SW480 (cell line): ENCODE measurements at places on chromosomes 12 and 14.
A peak's percentile ranks its signal among the peaks of the same experiment; 100 is the strongest.

GRCh38 chr12:106188256-106188655 is 49.5 kb upstream of the NUAK1 start:
- DNase-seq = no peak

GRCh38 chr12:122435186-122435585 is 12.7 kb upstream of the CLIP1 start:
- no peak for DNase-seq

DNA sequence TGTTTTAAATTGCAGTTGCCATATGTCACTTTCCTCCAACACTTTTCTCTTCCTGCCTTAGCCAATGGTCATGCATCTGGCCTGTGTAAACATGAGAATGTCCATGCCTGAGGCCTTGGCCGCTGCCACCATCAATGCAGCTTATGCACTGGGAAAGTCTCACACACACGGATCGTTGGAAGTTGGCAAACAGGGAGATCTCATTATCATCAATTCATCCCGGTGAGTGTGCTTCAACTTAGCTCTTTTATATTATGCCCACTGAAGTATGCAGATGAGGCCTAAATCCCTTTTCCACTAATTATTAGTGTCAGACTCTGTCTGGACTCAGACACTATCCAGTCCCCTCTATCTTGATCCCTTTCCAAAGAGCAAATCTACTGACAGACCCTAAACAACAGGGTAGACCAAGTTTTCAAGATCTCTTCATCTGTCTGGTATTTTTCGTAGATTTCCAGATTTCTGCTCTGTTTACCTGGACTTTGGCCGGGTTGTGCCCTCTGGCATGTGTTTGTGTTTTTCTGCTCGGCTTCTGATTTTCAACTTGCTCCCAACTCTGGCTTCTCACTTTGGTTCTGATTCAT is 23.2 kb downstream of the AMDHD1 start:
- no peak for DNase-seq

- DNase-seq = no peak
These were observed 20.2 kb downstream of the TNFAIP2 start for GRCh38 chr14:103143506-103143905.

DNA sequence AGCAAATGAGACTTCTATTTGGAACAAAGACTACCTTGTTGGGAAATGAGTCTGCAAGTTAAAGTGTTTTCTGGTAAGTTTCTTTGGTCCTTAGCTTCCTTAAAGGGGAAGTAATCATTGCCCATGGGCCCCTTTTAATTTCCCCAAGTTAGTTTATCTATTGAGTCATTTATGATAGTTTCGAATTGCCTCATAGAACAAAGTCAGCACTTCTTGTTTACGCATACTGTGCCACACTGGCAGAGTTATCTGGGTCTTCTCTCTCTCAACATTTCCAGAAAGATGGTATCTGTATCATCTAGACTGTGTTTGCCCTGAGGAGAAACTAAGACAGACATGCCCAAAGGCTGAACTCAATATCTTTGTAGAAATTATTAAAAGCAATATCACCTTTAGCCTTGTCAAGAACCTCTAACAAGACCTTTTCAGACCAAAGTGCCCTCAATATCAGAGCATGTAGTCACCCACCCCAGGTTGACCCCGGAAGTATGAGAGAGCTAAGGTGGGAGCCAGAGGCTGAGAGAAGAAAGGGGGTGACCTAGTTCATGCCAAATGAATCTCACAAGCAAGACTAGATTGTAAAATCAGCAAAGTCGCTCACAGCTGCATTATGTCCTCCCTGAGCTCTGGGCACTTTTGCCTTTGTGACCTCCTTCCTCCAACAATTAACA is 40.0 kb downstream of the GPR65 start:
- no peak for DNase-seq

DNA sequence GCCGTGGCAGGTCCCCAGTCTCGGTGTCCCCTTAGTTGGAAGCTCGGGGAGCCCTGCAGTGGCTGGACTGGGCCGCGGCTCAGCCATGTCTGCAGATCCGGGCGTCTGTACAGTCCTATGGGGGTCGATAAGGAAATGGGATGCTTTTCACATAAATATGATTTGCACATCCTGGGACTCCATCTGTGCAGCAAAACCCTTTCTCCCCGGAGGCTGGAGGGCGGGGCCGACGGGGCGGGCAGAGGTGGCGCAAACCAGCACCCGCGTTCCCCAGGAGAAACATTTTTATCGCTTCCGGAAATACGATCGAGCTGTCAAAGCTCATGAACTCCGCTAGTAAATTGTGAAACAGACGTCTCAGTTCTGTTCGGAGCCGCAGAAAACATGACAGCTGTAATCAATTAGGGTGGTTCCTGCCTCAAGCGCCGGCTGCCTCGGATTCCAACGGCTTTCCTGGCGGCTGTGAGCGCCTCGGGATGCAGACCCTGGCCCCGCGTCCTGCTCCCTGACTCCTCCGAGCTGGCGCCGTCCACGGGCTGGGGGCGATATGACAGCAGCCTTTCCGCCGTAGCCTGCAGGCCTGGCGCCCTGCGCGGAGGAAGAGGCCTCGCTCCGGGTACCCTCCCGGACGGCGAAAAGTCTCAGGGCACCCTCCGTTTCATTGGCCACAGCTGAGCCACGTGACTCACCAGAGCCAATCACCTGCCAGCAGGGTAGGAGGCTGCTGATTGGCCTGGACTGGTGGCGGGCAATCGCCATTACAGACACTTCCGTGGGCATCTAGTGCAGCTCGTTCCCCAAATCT is 23.0 kb downstream of the DIO3 start:
- no peak for DNase-seq

DNA sequence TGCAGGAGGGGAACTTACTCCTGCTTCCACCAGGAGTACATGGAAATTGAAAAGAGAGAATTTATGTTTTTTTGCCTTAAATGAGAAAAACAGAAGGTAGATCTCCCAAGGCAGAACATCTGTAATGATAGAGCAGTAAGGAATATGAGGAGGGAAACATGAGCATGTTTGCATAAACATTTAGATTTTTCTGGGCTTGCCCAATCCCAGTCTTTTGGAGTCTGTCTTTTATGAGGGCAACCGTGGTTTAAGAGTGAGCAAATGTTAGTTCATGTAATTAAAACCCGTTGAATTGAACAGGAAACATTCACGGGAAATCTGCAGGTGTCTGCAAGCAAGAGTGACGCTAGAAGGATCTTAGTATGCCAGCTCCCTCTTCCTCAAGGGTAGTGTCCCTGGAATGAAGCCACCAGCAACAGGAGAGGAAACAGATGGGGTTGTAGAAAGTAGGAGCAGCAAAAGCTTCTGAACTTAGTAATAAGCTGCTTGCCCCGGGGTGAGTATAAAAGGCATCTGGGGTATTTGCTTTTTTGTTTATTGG is 79.3 kb downstream of the ARF6 start:
- DNase-seq = no peak

DNA sequence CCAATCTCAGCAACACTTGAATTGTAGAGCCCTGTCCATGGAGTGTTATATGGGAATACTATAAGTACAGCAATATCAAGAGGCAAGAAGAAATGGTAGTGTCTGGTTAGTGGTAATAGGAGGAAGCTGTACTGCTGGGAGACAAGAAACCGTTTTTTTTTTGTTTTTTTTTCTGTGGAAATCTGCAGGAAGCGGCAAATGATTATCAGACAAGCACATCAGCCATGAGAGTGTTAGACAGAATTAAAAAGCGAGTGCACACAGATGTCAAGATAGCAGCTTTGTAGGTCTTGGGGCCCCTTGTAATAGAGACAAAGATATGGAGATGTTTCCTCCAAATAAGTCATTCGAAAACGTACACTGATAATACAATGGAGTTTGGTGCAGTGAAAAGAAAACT is 6.7 kb downstream of the TESPA1 start:
- DNase-seq = no peak

- DNase-seq = no peak
These were observed 56.4 kb upstream of the ATP2A2 start for GRCh38 chr12:110224379-110225304.

DNA sequence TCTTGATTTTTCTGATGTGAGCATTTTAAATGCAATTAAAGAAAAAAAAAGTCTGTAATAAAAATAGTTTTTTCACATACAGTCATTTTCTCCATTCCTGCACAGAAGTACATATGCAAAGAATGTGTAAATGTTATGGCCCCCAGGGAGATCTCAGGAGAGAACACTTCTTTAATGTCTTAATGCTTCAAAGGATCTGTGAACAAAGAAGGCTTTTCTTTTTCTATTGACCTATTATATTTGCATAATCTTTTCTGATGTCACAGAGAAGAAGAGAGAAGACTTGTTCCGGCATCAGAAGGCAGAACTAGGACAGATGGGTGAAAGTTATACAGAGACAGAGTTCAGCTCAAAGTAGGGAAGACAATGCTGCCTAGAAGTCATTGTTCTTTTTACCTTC is 413.5 kb upstream of the STXBP6 start:
- no peak for DNase-seq

- DNase-seq = no peak
These were observed 8.0 kb downstream of the IFT43 start for GRCh38 chr14:75993567-75994041.

- DNase-seq = no peak
These were observed 23.0 kb upstream of the NCOR2 start for GRCh38 chr12:124590447-124590846.

DNA sequence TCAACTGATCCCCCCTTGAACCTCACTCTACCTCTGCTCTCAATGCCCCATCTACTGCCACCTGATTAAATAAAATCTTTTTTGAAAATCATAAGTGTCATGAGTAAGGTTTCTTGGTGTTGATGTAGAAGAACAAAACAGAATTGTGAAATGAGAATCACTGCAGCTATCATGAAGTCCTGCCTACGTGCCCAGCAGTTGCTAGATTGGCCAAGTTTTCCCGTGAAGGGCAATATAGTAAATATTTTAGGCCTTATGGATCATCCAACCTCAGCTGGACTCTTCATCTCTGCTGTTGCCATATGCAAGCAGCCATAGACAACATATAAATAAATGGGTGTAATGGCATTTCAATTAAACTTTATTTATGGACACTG is 5.2 kb upstream of the OAS3 start:
- DNase-seq = no peak

DNA sequence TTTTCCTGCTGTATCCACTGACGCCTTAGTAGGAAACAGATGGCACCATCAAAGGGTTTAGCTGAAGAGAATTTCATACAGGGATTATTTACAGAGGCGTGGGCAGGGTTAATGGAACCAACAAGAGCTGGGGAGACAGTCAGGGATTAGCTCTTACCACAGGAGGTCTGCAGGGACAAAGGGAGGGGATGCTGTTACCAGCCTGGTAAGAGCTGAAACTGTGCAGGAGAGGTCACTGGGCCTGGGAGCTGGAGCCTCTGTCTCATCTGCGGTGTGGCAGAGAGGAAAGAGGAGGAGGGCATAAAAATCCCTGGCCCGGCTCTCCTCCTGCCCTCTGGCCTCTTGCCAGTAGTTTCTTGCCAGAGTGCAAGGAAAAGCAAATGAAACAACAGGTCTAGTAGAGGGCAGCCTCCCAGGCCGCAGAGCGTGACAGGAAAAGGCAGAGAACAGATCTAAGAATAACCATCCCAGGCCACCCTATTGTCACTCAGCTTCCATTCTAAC is 18.9 kb upstream of the POC1B start:
- peak; percentile 21 for DNase-seq

DNA sequence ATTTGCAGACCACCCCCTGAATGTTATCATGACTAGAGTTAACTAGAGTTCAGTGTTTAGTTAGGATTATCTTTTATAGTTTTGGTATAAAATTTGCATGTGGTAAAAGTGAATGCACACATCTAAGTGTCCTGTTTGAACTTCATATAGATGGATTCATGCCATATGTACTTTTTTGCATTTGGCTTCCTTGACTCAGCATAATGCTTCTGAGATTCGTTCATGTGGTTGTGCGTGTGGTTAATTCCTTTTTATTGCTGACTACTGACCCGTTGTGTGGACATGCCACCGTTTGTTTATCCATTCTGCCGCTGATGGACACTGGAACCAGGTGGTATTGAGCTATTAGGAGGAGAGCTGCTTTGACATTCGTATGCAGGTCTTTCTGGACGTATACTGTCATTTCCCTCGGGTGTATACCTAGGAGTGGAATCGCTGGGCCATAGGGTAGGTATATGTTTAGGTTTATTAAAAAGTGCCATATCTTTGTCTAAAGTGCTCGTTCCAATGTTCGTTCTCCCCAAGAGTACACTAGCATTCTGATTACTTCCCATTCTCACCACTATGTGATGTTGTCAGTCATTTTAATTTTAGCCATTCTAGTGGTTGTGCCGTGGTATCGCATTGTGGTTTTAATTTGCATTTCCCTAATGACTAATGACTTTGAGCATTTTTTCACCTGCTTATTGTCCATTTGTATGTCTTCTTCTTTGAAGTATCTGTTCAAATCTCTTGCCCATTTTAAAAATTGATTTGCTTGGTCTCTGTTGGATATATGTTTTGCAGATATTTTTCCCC is 37.7 kb downstream of the RIN3 start:
- peak; percentile 53 for DNase-seq

GRCh38 chr12:75020068-75020557 is 189.5 kb downstream of the KCNC2 start:
- DNase-seq = no peak

DNA sequence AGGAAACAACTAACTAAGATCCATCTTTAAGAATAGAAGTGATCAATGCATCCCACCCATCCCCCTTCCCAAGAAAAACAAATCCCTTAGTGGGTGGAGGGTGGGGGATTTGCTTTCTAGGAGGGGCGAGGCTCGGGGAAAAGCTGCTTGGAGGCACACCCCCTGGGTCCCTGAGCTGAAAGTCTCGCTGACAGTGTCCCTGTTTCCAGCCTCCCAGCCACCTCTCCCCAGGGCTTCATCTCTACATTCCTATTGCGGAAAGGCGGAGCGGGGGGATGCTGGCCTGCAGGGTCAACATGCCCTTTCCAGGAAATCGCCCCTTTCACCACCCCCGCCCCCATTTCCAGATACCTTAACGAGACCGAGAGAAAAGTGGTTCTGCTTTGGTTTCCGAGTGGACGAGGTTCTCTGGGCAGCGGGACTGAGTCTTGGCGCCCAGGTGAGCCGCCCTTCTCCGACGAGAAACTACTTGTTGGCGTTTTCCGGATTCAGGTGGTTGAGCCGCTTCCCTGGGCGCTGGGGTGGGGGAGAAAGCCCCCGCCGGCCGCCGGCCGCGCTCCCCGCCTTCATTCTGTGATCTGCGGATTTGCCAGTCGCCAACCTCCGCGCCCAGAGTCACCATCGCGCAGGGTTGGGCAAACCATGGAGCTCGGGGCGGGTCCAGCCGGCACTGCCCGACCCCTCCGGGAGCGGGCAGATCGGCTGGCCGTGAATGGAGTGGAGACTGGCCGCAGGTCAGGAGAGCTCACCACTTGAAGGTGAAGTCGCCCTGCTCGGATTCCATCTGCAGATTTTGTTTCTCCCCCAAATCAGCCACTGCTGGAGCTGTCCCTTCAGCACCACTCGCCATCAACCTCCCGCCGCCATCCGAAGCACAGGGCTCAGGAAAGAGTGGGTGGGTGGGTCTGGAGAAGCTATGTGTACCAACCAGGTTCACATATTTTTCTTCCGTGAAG is 505 bp downstream of the KCNC2 start:
- no peak for DNase-seq

GRCh38 chr12:29147731-29148595 is 1.1 kb upstream of the FAR2 start:
- peak; percentile 10 for DNase-seq

GRCh38 chr14:105980224-105980623 is 453.8 kb downstream of the TMEM121 start:
- no peak for DNase-seq
